Activated T-cell treated with anti-CD3 and anti-CD28 coated beads, Interleukin-2, amount 50 U/mL, for 4 hours (primary cell): ENCODE measurements at places on chromosomes 16 and 17. TPM values are rescaled to one million over a fixed set of nuclear protein-coding genes. Genes with fewer than 3 reads are reported as not detected.
A peak's percentile ranks its signal among the peaks of the same experiment; 100 is the strongest.

GRCh38 chr17:54085020-54085419 lies 262.3 kb downstream of the KIF2B start:
- DNase-seq, result no peak

DNA sequence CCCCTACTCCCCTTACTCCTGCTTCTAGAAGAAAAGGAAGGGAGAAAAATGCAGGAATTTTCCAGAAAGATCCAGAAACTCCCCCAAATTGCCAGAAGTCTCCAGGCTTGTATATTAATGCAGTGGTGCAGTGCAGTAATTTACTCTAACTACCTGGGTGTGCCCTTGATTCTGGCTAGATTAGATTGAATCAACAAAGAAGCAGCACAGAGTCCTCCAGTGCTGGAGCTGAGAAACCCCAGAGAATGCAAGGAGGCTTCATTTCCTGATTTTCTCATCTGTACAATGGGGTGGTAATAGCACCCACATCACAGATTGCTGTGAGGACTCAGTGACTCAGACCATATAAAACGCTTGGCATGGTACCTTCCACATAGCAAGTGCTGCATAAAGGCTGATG lies 247.3 kb upstream of the RPL38 start:
- no peak for DNase-seq

- no peak for DNase-seq
Observed at GRCh38 chr16:7861891-7862582, 529.4 kb downstream of the RBFOX1 start.

- DNase-seq, result no peak
Observed at GRCh38 chr16:24257958-24258357, 1.8 kb downstream of the CACNG3 start.

DNA sequence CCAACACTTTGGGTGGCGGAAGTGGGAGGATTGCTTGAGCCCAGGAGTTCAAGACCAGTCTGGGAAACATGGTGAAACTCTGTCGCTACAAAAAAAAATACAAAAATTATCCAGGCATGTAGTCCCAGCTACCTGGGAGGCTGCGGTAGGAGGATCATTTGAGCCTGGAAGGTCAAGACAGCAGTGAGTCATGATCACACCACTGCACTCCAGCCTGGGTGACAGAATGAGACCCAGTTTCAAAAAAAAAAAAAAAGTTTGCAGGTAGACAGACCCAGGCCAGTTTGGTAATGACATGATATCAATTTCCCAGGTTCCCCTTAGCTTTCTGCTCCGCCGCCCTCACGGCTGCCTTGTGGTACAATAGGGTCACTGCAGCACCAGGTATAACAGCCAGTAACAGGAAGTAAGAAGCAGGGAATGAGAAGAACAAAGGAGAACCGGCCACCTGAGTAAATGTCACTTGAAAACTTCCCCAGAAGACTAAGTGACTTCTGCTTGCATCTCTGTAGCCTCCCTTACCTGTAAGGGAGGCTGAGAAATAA lies 201.2 kb upstream of the HSBP1 start:
- no peak for DNase-seq

- DNase-seq, result no peak
Observed at GRCh38 chr16:50679266-50679665, 1.8 kb downstream of the SNX20 start.

The CCDC154 gene
- total RNA-seq, result 0.73 TPM

GRCh38 chr17:58381124-58382035 lies 29.4 kb upstream of the SUPT4H1 start:
- no peak for DNase-seq

GRCh38 chr16:66923247-66923731 lies 2.0 kb downstream of the RRAD start:
- DNase-seq, result no peak

GRCh38 chr16:88064889-88065746 lies 113.9 kb downstream of the BANP start:
- no peak for DNase-seq

DNA sequence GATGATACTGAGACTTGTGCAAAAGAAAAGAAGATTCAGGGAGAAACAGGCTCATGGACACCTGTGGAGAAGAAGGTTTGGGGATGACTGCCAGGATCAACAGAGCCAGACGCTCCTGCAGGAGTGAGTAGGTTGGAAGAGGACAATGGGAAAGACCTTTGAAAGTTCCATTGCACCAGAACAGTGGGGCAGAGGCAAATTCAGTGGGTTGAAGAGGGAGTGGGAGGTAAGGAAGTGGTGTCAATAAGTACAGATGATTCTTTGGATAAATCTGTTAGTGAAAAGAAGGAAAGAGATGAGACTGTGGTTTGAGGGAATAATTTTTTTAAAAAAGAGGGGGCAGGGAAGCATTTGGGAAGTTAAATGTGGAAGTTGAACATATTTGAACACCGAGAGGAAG lies 212.8 kb downstream of the SOX9 start:
- DNase-seq, result no peak

DNA sequence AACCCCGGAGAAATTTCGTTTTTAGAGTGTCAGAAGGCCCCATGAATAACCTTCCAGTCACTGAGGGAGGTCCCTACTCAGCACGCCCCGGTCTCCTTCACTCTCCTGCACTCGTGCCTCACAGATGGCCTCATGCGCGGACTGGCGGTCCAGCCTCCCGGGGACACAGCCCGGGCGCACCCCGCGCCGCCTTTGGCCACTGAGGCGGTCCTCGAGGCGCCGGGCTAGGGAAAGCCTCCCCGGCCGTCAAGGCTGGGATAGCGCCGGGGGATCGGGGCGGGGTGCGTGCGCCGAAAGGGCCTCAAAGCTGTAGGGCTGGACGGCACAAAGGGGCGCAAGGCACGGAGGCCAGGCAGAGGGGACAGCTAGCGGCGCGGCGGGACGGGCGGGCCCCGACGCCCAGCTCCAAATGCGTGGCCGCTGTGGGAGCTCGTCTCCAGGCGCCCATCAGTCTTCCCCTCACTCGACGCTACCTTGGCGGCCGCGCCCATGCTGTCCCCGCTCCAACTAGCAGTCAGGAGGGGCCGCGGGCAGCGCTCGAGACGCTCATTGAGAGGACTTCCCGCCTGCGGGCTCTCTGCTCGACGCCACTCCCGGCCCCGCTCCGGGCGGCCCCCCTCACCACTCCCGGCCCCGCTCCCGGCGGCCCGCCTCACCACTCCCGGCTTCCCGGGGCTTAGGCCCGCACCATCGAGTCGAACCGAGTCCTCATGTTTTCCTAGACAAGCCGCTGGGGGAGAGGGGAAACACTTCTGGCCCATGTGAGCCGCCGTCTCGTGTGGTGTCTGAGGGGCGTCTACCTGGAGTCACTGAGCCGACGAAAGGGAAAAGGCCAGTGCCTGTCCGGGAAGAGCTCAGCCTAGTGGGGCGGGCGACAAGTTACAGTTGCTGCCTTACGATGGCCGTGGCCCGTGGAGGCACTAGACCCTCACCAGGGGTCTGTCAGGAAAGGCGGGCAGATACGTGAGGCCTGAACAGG lies at the start of gene USP6:
Gene USP6 (plus strand): TSS at position 360 of the 979 bp plus-strand sequence. CDS start 14,336 bp downstream, outside the sequence.
- no peak for DNase-seq

The SLC9A5 gene
- 3.2 TPM for total RNA-seq

The CAPN15 gene
- 153 TPM for total RNA-seq

GRCh38 chr17:13931800-13932460 lies 137.4 kb upstream of the COX10 start:
- no peak for DNase-seq

- no peak for DNase-seq
Observed at GRCh38 chr17:53353919-53354351, 468.8 kb upstream of the KIF2B start.

GRCh38 chr16:26951950-26952349 lies 114.8 kb upstream of the C16orf82 start:
- DNase-seq, result no peak

GRCh38 chr16:11326084-11326736 lies 19.0 kb upstream of the RMI2 start:
- DNase-seq, result no peak

- no peak for DNase-seq
Observed at GRCh38 chr16:11736903-11737302, 5.8 kb downstream of the TXNDC11 start.

GRCh38 chr16:79754501-79754900 lies 154.0 kb upstream of the MAF start:
- DNase-seq, result no peak

GRCh38 chr16:89453501-89454321 lies 36.6 kb downstream of the ANKRD11 start:
- DNase-seq, result no peak

- no peak for DNase-seq
Observed at GRCh38 chr16:82735186-82735585, 108.4 kb downstream of the CDH13 start.

DNA sequence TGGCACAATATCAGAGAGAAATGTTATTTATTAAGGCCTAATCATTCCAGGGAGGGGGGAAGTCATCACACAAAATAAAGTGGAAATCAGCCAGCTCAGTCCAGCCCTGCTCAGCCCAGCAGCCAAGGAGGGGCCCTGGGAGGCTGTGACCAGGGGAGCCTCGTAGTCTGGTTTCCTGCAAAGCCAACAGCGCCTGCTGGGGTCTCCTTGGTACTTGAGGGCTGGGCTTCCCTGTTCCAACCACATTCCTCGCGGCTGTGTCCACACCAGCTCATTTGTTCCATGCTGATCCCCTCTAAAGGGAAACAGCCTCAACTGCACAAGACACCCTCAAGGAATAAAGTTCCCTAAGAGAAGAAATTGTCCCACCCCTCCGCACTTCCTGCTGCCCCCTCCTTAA lies 154.0 kb downstream of the TMEM132E start:
- no peak for DNase-seq

The CTRB1 gene
- 2.2 TPM for total RNA-seq

- DNase-seq, result no peak
Observed at GRCh38 chr16:84459941-84460405, 44.5 kb downstream of the MEAK7 start.

DNA sequence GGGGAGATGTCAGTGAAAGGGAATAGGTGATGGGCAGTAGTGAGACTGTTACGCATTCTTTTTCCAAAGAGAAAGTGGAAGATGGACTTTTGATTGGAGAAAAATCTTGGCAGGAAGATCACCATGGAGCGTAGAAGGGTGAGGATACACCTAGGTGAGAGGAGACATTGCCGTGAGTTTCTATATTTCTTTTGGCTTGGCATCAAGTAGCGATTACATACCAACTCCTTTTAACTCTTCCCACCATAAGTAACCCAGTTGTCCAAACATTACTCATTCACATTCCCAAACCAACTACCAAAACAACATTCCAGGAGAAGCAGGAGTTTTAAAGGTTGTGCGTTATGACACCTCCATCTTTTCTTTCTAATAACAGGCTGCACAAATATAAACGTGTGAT lies 10.7 kb upstream of the KRT28 start:
- DNase-seq, result no peak

The SLC12A3 gene
- not detected for total RNA-seq

- no peak for DNase-seq
Observed at GRCh38 chr17:75228305-75228704, 22.8 kb downstream of the NUP85 start.

DNA sequence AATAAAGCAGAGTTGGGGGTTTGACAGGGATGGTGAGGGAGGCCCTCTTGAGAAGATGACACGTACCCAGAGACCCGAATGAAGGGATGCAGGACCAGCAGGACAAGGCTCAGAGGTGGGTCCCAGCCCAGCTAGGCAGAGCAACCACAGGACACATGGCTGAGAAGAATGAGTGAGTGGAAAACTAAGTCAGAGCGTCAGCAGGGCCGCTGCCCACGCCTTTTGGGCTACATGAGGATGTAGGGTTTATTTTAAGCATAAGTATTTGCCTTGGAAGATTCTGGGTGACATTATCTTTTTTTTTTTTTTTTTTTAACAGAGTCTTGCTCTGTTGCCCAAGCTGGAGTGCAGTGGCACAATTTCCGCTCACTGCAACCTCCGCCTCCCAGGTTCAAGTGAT lies 176.0 kb downstream of the TMEM132E start:
- no peak for DNase-seq

- DNase-seq, result peak; percentile 98
Observed at GRCh38 chr16:88569985-88570690, at the start of gene ZC3H18. Gene ZC3H18 (plus strand): TSS chr16:88570403. CDS start chr16:88577124, 6,721 bp downstream.

DNA sequence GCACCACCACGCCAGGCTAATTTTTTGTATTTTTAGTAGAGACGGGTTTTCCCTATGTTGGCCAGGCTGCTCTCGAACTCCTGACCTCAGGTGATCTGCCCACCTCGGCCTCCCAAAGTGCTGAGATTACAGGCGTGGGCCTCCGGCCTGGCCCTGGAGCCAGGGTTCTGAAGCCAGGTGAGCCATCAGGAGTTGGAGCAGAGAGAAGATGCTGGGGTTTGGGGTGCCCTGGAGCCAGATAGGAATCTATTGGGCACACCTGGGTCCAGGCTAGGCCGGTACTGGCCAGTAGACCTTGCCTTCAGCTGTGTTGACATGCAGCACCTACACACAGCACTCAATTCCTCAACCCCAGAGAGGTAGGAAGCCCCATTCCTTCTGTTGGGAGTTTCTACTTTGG lies 5.4 kb upstream of the CD300A start:
- DNase-seq, result no peak

The UTS2R gene
- total RNA-seq, result not detected

GRCh38 chr16:85096921-85097320 lies 15.4 kb downstream of the CIBAR2 start:
- no peak for DNase-seq

The GUCY2D gene
- total RNA-seq, result 0.46 TPM

DNA sequence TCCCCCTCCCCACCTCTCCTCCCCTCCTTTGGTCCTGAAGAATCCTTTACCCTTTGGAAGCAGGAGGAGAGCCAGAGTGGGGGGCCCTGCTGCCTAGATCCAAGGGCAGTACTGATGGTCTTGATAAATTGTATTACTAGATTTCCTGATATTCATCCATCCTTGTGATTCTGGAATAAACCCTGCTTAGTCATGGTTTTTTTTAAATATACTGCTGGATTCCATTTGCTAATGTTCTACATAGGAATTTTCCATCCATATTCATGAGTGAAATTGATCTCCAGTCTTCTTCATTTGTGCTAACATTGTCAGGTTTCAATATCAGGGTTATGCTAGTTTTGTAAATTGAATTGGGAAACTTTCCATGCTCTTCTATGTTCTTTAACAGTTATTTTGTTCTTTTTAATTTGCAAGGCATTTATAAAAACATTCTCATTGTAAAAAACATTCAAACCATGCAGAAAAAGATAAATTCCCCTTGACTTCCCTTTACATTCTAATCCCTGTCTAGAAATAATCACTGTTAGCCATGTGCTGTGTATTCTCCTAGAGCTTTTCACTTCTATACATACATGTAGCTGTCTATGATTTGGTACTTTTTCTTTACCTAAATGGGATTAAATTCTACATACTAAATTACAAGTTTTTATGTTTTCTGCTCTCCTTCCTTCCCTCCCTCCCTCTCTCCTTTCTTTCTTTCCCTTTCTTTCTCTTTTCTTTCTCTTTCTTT lies 56.7 kb downstream of the CCDC42 start:
- DNase-seq, result no peak

- DNase-seq, result peak; percentile 70
Observed at GRCh38 chr17:42193969-42194899, at the start of gene GHDC. Gene GHDC (minus strand): TSS chr17:42194494. CDS start chr17:42193581, 913 bp downstream.

The GAS2L2 gene
- total RNA-seq, result not detected

GRCh38 chr17:19424934-19425868 lies 14.2 kb downstream of the RNF112 start:
- DNase-seq, result no peak

The OTOP3 gene
- not detected for total RNA-seq

- no peak for DNase-seq
Observed at GRCh38 chr16:66069587-66069986, 296.9 kb upstream of the CDH5 start.

The SUPT6H gene
- total RNA-seq, result 88.5 TPM
